ENCODE measurements at places on chromosomes 4 and X.

- DNase-seq = no peak
Observed at GRCh38 chr4:126405369-126405982, 1090.7 kb downstream of the FAT4 start.

- no peak for DNase-seq
Observed at GRCh38 chrX:120015145-120016067, 62.1 kb downstream of the RHOXF2B start.

GRCh38 chr4:146522869-146523205 lies 1.1 kb upstream of the SLC10A7 start:
- peak; percentile 54 for DNase-seq

DNA sequence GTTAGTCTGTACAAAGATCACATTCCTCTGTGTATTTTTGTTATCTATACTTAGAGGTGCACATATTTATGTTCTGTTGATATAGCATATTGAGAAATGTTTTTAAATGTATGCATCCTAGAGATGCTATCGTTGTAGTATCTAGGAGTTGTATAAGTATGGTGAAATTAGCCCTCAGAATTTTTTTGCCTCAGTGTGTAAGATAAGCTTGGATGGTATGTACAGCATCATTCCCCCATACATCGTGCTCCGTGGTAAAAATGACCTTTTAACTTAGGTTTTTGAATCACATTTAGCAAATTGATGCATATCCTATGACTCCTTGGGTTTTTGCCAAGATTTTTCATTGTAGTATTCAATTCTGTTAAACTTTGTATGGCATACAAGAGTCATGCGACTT lies 113.5 kb downstream of the RPA4 start:
- no peak for DNase-seq

GRCh38 chr4:22720091-22720490 lies 27.4 kb downstream of the GBA3 start:
- DNase-seq = no peak

DNA sequence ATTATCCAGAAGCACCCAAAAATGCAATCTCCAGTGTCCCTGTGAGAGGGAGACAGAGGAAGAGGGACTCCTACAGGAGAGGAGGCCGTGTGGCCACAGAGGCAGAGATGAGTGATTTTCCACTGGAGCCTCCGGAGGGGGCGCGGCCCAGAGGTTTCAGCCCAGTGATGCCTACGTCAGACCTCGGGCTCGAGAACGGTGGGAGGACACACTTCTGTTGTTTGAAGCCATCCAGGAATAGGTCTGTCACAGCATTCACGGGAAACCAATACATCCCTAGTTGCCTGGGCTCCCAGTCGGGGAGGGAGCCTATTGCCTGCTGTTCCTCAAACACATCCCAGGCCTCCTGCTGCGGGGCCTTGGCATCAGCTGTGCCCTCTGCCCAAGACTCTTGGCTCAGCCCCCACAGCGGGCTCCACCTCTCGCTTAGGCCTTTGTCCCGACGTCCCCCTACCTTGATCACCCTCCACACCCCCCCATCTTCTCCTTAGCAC lies 39.2 kb upstream of the HMX1 start:
- DNase-seq = peak; percentile 18

- DNase-seq = no peak
Observed at GRCh38 chr4:143358923-143359643, 22.4 kb downstream of the GAB1 start.

DNA sequence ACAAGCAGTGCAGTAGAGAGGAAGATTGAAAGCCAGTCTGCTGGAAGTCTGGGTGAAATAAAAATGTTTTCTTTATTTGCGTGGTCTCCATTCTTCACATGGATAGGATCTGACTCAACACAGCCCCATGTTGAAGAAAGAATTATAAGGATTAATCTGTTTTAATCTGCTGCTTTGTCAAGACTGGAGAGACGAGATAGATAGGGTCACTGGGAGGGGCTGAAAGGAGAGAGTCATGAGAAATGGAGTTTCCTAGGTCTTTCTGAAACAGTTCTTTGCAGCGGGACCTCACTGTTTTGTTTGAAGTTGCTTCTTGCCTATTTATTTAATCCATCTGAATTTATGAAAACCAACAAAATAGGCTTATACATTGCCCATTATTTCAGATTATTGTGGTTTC lies 32.4 kb upstream of the RHOH start:
- DNase-seq = no peak

GRCh38 chr4:76758290-76758882 lies 139.6 kb downstream of the SOWAHB start:
- no peak for DNase-seq

GRCh38 chrX:18961686-18962085 lies 22.2 kb downstream of the PHKA2 start:
- DNase-seq = no peak

DNA sequence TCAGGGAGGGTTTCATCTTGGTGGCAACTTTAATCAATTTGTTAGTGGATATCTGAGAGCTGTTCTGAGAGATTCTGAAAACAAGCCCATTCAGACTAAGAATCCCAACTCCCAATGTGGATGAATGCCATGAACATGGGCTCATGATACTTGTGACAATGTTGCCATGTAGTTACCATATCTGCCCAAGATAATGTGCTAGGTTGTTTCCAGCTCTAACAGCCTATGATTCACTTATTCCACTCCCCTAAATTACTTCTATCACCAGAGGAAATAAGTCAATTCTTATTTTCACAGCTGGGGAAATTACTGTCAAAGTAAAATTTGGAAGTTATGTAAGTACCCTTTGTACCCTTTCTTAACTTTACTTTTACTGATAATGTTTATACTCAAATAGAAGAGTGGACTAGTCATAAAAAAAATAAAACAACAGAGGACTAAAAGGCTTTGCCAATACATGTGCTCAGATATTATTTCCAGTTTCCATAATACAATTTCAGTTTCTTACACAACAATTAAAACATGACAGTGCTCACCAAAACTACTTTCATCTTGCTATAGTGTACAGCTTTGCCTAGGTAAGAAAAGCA lies 1101.7 kb upstream of the INTU start:
- DNase-seq = no peak

DNA sequence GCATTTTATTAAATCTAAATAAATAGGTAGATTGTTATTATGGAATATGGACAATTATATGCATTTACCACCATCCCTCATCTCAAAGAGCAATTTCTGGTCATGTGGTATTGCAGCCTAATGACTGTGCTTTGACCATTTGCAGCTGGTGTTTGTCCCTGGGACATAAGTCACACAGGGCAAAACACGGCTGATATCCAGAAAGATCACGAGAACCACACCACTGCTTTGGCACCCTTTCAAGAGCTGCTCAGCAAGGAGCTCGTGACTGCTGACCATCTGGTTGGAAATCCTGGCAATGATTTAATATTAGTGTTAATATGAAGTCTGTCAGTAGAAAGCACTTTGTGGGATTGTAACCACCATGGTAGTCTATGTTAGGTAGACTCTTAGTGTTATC lies 545.0 kb downstream of the GBA3 start:
- DNase-seq = peak; percentile 18

GRCh38 chr4:84937381-84937977 lies 29.0 kb downstream of the WDFY3 start:
- no peak for DNase-seq

- no peak for DNase-seq
Observed at GRCh38 chrX:16089086-16089485, 34.3 kb upstream of the GRPR start.

DNA sequence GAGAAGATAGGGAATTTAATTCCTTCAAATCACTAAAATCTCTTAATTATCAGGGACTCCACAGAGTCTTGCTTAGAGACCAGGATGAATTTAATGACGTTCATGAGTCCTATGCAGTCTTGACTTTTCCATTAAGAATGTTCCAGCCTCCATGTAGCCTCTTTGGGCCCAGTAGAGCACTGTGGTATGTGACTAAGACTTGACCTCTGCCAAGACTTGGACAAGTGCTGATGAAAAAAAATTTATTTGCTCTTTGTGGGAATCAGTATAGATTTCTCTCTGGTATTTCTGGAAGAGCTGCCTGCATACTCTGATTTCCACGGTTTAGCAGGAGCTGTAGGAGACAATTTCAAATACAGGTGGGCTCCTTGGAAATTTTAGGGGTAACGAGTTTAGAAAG lies 40.6 kb downstream of the CHRDL1 start:
- no peak for DNase-seq

GRCh38 chr4:13966231-13967195 lies 339.0 kb upstream of the BOD1L1 start:
- no peak for DNase-seq

GRCh38 chr4:15649914-15650545 lies 5.1 kb downstream of the FBXL5 start:
- no peak for DNase-seq

GRCh38 chrX:131741103-131741581 lies 197.3 kb downstream of the OR13H1 start:
- no peak for DNase-seq

DNA sequence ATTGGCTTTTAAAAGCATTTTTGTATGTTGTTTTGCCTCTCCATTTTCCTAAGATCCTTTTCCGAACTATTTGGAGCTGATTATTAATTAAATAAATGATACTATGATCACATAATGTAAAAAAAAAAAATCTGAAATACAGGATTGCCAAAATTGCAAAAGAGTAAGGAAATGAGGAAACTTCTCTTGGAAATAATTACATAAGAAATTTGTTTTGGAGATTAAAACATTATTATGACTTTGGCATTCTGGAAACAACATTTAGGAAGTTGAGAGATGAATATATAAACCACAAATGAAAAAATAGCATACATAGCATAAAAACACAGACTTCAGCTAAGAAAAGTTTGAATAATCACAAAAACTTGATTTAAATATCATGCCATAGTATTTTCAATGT lies 33.5 kb downstream of the PF4 start:
- DNase-seq = no peak

- DNase-seq = no peak
Observed at GRCh38 chrX:113770806-113771205, 813.1 kb upstream of the HTR2C start.

DNA sequence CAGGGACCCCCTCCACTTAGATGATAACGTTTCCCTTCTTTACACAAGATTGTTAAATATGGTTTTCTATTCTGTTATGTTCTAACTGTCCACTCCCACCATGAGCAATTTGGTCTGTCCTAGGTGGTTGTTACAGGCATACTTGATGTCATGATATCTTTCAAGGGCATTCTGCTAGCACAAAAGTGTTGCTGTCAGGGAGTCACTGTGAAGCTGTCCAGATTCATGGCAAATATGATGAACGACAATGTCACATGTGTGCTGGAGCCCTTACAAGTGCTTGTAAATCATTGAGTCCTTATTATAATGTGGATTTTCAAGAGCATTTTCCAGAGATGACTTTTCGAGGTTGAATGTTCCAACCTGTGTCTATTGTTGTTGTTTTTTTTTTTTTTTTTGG lies 1250.7 kb upstream of the PRKX start:
- no peak for DNase-seq

DNA sequence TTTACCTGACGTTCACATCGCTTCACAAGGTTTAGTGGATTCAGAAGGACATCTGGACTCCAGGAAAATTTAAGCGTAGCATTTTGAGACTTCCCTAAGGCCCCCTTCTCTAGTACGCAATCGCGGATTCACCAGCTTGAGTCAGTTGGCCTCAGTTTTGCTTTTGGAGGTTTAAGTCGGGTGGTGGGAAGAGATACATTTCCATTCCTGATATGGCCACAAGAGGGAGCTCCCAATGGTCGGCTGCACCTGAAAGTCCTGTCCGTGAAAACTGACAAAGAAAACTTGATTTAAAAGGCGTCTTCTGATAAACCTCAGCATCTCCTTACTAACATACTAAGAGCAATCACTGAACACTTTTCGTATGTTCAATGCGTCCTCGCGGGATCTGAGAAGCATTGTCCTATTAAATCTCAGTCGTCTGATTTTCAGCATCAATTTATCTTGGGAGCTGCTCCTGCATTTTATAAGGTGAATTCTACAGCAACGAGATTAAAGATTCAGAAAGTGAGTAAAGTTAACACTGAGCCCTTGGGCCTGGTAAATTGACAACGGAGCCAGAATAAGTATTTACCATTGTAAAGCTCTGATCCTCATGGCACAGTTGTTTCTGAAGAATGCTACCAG lies 50.6 kb downstream of the LGI2 start:
- peak; percentile 78 for DNase-seq

DNA sequence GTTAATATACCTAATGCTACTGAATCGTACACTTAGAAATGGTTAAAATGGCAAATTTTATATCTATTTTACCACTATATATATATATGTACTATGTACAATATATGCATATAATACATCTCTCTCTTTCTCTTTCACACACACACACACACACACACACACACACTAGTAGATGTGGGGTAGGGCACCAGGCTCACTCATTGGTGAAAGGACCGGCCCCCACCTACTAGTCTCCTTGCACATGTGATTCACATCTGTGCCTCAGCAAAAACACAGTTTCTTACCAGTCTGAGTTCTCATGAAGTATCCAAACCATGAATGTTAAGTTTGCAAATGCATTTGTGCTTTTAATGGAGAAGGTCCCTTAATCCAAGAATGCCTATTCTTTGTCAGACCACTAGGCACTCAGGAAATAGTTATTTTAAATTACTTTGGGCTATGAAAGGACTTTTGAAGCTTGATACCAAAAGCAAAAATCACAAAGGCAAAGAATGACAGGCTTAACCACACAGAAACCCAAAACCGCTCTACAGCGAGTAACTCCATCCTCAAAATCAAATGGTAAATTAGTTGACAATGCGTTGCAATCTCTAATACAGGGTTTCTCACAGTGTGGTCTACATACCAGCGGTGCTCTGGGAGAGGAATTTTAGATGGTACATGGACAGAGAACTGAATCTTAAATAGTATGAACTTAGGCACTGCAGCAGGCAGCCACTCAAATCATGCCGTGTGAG lies 5.8 kb downstream of the TSC22D3 start:
- no peak for DNase-seq

DNA sequence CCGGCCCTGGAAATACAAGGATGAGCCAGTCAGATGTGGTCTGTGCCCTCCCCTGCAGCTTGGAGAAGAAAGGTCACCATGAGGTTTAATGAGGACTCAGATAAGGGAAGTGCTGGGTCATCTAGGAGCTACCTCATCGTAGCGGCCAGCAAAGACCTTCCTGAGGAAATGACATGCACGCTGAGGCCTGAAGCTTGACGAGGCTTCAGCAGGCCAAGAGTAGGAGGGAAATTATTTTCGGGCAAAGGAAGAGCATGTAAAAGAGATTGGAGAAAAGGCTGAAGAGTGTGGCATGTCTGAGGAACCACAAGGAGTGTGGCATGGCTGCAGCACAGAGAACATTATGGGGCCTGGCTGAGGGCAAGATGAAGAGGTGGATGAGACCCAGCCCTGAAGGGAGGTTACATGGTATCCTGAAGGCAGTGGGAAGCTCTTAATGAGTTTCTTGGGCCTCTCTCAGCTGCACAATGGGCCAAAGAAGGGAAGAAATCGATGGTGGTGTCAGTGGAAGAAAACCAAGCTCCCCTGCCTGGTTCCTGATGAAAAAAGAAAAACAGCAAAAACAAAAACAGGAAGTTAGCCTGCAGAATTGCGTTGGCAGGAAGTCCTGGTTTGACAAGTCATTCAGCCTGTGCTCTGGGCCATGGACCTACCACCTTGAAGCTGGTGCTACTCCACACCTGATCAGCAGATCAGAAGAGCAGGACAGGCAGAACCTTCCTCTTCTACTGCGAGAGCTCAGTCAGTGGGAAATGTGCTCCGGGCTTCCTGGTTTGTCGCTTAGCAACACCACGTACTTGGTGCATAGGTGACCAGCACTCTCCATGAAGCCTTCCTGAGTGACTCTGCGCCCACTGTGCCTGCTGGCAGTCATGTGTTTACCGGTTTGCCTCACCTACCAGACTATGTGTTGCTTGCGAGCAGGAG lies 134.5 kb upstream of the KLF3 start:
- peak; percentile 19 for DNase-seq

Measured in right hindlimb (tissue), 1 donor.